Left lung (tissue), 14 donors: ENCODE measurements at places on chromosomes 4 and X. TPM values are rescaled to one million over a fixed set of nuclear protein-coding genes. Genes with fewer than 3 reads are reported as not detected.

The RTL3 gene
- not detected for polyA plus RNA-seq

The LSM6 gene
- 63.4 TPM for polyA plus RNA-seq

The SLC26A1 gene
- 8.6 TPM for polyA plus RNA-seq

GRCh38 chr4:8606966-8607365, 14.4 kb downstream of the CPZ start:
- DNase-seq = no peak
